ENCODE measurements at places on chromosomes 12 and 14.

- DNase-seq, result no peak
Observed at GRCh38 chr14:57560681-57561080, 67.0 kb upstream of the CCDC198 start.

DNA sequence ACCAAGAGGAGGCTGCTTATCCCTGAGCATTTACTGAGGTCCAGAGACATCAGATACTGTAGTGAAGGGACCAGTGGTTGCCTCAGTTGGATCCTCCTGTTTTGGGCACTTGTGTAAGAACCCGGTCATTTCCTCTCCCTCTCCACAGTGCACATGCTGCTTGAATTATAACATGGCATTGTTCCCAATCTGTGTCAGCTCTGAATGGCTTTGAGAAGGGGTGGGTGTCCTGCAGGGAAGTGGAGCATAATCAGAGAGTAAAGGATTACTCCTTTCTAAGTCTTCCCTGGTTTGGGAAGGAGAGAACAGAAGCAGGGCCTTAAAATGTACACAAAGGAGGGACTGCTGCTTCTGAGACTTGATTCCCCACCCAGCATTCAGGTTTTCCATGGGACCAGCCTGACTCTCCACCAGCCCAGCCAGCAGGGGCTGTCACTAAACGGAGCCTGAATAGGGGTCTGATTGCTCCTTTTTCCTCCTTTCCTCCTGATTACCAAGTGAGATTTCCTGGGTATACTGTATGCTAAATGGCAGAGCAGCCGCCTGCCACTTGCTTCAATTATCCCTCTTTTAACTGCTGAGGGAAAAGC lies 78.4 kb downstream of the NRXN3 start:
- no peak for DNase-seq

DNA sequence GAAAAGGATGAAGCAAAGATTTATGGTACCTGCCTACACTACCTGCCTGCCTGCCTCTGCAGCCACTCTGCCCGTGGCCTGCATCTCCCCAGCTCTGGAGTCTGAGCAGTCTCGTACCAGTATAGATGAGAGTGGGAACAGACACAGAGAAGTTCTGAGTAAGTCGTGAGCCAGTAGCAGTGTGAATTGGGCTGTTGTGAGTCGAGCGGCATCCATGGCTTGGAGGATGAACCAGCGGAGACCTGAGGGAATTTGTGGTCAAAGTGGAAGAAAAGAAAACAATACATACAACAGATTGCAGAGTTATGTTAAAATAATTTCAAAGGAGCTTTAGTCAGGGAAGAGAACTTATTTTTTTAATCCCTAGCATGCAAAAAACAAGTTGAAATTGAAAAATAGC lies 25.3 kb downstream of the C2CD5 start:
- no peak for DNase-seq

DNA sequence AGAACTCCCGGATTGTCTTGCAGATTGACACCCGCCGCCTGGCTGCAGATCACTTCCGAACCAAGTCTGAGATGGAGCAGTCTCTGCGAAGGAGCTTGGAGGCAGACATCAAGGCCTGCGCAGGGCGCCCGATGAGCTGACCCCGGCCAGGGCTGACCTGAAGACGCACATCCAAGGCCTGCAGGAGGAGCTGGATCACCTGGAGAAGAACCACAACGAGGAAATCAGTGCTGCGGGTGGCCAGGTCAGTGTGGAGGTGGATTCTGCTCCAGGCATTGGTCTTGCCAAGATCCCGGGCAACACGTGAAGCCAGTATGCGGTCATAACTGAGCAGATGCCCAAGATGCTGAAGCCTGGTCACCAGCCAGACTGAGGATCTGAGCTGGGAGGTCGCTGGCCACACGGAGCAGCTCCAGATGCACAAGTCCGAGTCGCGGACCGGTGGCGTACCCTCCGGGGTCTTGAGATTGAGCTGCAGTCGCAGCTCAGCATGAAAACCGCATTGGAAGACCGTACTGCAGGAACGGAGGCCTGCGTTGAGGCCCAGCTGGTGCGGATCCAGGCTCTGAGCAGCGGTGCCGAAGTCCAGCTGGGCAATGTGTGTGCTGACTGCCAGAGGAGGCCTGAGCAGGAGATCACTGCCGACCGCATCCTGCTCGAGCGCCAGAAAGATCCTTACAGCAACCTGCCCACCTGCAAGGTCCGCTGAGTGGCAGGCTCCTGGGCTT lies 12.4 kb upstream of the A2M start:
- no peak for DNase-seq

Measured in mucosa of descending colon (tissue), 3 donors.